Cerebellar nuclear complex (tissue), 1 donor: ENCODE measurements at places on chromosomes 5 and 9.

- DNase-seq = no peak
Observed at GRCh38 chr5:120293796-120294195, 170.3 kb upstream of the PRR16 start.

GRCh38 chr9:121909111-121909510 lies 184.0 kb downstream of the TTLL11 start:
- no peak for DNase-seq

- no peak for DNase-seq
Observed at GRCh38 chr5:14265570-14265969, 122.4 kb downstream of the TRIO start.

DNA sequence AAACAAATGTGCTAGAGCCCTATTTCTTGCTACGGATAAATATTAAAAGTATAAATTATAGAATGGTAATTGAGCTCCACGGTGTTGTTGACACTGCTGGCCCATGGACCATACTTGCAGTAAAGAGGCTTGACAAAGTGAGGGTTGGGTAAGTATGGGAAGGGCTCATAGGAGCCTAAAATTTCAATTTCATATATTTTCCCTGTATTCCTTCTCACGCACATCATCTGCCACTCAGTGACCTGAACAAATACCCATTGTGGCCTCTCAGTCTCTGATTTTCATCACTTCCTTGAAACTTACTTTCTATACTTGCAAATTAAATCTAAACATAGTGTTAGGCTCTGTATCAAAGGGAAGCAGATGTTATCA lies 116.5 kb downstream of the PIK3R1 start:
- DNase-seq = no peak

DNA sequence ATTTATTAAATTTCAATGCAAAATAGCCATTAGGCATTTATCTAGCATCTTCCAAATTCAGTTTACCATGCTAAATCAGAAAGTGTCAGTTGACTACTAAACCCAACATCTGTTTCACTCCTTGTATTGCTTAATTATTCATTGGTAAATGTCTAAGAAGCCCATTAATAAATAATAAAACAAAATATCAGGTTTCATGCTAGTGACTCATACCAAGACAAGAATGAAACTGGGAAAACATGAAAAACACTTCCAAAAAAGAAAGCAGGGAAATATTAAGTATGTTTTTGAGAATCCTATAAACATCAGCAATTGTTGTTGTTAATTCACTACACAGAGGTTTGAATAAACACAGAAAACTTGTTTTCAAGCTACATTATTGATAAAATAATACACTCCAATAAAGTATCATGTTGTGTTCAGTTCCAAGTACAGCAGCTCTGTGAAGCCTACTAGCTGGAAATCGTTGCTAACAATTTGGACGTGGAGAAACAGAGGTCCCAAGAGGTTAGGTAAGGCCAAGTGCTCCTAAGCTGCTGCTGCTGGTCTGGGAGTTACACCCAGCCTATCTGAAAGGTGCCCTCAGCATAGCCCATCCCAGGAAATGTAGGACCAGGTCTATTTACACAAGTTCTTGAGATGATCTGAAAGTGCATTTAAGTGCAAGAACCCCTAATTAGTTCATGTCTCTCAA lies 78.8 kb downstream of the GNAQ start:
- DNase-seq = no peak

DNA sequence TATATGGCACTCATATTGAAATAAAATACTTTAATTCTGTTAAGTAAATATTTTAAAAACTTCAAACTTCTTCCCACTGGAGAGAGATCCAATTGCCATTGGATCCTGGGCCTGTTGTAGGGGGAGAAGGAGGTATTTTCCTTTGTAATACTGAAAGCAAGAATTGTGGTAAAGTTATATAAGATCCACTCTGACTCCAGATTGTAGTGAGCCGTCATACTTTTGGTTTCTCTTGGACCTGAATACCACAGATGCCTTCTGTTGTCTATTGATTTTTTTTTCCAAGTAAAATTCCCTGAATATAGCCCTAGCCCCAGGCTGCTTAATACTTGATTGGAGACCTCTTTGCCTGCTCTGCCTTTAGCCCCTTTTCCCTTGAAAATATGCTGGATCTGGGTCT lies 86.9 kb downstream of the ATG10 start:
- no peak for DNase-seq

- no peak for DNase-seq
Observed at GRCh38 chr5:10539687-10539998, 24.2 kb upstream of the ANKRD33B start.

GRCh38 chr5:98334946-98335345 lies 438.5 kb upstream of the RGMB start:
- DNase-seq = no peak

GRCh38 chr9:75152416-75152815 lies 64.1 kb downstream of the OSTF1 start:
- DNase-seq = no peak

DNA sequence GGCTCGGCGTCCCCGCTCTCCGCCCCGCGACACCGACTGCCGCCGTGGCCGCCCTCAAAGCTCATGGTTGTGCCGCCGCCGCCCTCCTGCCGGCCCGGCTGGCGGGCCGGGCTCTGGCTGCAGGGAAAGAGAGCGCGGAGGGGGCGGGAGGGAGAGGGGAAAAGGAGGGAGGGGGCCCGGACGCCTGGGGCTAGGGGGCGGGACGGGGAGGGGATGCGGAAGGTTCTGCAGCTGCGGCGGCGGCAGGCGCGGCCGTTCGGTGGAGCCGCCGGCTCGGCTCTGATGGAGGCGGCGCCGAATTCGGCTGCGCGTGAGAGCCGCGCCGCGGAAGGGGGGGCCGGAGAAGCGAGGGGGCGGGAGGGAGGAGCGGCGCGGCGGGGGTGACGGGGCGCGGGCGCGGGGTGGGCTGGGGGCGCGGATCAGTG lies at the start of gene MARCHF11:
Gene MARCHF11 (minus strand): TSS at position 281 of the 425 bp plus-strand sequence. CDS start 216 bp downstream, at position 65.
- no peak for DNase-seq

- no peak for DNase-seq
Observed at GRCh38 chr9:602716-603115, 238.8 kb upstream of the DMRT1 start.

- no peak for DNase-seq
Observed at GRCh38 chr9:738209-738915, 103.1 kb upstream of the DMRT1 start.

DNA sequence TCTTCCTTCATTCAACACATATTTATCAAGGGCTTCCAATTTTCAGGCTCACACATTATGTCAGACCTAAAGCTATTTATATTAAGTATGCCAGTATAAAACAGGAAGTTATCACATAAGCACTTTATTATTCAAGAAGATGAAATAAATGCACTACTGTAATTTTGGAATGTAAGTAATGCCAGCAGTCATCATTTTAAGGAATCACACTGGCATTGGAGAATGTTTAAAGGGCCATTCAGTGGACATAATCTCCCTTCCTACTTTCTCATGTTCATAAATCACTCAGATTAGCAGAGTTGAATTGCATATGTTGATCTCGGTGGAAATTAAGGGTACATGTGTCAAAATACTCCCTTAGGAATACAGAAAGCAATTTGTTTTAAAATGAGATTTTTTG lies 164.4 kb downstream of the GIN1 start:
- no peak for DNase-seq

- no peak for DNase-seq
Observed at GRCh38 chr9:127113191-127113972, 9.1 kb downstream of the ANGPTL2 start.

DNA sequence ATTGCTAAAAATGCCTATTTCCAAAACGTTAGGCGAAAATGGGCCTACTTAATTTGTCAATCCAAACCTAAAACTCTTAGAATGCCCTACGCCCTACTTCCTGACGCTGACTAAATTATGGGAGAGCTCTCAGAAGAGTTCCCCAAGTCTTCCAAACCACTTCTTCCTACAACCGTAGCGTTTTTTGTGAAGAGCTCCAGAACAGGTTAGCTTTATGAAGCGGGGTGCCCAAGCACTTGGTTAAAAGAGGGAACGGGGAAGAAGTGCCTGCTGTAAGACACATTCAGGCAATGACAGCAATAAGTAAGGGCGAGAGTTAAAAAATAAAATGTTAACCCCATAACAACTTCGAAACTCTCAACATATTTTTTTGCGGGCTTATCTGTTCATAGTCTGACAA lies 2.8 kb downstream of the ELAVL2 start:
- no peak for DNase-seq

DNA sequence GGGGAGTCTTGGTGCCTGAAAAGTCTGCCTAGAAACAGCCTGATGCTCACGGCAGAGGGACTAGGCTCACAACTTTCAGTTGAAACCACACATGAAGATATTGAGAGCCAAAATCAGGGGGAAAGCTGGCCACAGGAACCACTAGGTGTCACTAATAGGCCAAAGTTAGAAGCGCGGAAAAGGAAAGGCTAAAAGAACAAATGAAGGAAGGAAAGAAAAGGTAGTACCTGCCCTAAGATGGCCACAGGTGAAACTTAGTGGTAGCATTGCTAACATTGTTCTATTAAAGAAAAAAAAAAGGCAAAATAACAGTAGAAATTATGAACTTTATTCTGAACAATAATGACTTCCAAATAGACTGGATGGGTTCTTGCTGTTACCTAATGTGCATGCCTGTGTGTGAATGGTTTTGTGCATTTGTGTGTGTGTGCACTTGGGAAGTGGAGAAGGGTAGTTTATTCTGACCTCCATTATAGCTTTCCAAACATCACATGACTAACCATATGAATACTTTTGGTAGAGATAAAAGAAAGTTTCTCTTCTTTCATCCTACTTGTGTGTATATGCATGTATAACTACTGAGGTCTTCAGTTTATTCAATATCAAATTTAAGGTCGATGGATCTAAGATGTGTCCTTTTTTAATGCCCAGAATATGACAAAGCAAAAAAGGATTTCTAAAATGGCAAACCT lies 2.1 kb upstream of the RFESD start:
- no peak for DNase-seq

DNA sequence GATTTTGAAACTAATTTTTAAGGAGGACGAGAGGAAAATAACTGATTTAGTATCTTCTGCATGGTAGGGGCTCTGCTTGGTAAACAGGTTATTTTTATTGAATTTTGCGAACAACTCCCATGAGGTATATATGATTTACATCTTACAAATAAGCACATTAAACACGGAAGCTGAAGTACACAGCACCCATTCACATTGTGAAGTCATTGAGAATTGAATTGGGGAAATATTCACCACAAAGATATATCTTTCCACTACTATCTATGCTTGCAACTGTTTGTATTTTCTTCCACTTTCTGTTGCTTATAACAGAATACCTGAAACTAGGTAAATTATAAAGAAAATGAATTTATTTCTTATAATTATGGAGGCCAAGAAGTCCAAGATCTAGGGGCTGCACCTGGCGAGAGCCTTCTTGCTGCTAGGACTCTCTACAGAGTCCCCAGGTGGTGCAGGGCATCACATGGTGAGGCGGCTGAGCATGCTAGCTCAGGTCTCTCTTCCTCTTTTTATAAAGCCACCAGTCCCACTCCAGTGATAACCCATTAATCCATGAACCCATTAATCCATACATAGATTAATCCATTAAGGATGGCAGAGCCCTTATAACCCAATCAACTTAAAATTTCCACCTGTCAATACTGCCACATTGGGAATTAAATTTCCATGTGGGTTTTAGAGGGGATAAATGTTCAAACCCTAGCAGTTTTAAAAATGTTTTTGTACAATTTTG lies 79.0 kb upstream of the ZNF608 start:
- DNase-seq = no peak

GRCh38 chr9:129403779-129404620 lies 216.9 kb downstream of the C9orf50 start:
- DNase-seq = no peak

- DNase-seq = no peak
Observed at GRCh38 chr5:158967541-158967940, 132.2 kb downstream of the EBF1 start.

DNA sequence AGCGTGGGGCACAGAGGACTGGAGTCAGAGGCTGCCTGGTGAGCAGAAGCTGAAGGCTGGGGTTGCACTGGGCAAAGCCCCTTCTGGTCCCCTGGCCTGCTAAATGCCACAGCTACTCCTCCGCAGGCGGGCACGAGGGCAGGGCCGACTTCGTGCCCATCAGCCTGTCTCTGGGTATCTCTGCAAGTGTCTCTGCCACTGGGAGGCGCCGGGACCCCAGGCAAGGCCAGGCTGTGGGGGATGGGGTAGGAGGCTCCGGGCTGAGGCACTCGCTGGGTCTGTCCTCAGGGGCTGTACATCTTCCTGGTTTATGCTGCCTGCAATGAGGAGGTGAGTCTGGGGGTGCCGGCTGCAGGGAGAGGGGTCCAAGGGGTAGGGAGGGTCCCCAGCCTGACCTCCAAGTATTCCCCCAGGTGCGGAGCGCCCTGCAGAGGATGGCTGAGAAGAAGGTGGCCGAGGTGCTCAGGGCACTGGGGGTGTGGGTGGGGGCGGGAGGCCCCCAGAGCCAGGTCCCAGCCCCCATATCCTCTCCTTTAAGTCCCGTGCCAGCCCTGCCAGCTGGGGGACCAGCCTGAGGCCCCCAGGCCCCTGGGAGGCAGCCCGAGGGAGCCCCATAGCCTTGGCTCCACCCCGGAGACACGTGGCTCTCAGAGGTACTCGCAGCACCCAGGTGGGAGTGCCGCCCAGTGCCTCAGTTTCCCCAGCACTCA lies 25.1 kb downstream of the ADGRD2 start:
- DNase-seq = no peak

DNA sequence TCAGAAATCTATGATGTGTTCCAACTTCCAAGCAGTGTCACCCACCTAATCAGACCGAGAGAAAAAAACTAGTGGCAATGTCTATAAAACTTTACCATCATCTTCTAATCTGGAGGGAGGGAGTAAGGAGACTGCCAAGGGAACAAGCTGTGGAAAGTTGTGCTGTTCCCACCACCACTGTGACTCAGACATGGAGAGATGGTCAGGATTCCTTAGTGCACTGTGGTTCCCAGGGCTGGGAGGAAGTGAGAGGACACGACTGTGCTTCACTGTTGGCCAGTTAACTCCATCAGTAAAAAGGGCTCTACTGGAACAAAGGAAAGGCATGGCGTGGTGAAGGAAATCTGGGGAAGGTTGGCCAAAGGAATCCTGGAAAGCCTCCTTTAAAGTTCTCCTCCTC lies 18.8 kb downstream of the TICAM2 start:
- no peak for DNase-seq

DNA sequence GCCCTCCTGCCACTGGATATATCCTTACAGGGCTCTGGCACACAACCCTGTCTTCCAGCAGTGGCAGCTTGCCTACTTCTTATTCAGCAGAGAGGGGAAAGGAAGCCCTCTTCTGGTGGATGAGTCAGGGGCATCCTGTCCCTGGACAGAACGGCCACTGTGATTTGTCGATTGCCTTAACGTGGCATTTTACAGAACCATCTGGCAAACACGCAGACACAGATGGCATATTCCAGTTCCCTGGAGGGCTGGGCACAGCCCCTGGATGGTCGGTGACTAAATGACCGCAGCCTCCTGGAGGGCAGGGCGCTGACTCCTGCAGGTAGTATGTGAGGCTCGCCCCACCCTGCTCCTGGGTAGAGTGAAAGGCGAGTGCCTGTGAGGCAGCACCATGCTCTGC lies 62.1 kb downstream of the DCP2 start:
- no peak for DNase-seq

- no peak for DNase-seq
Observed at GRCh38 chr5:165209101-165209727, 1703.8 kb downstream of the MAT2B start.

- DNase-seq = no peak
Observed at GRCh38 chr5:132421462-132421861, 52.0 kb downstream of the SLC22A5 start.
